ENCODE measurements at places on chromosomes 3 and 15. TPM values are rescaled to one million over a fixed set of nuclear protein-coding genes. Genes with fewer than 3 reads are reported as not detected.

The SLC28A2 gene
- not detected for total RNA-seq

The GRK7 gene
- total RNA-seq = not detected

The OCA2 gene
- 8.0 TPM for total RNA-seq

The GPR62 gene
- not detected for total RNA-seq

The HES1 gene
- total RNA-seq = 60.5 TPM

The PCLAF gene
- not detected for total RNA-seq

GRCh38 chr15:81279621-81280485 lies 44.1 kb downstream of the STARD5 start:
- no peak for DNase-seq

- no peak for DNase-seq
Measured at GRCh38 chr3:47791193-47791855, 9.6 kb upstream of the SMARCC1 start.

GRCh38 chr3:14849638-14850230 lies 31.0 kb downstream of the FGD5 start:
- DNase-seq = no peak

Measured in thoracic aorta (tissue), 2 donors.